ENCODE measurements at places on chromosomes 12 and 14.

DNA sequence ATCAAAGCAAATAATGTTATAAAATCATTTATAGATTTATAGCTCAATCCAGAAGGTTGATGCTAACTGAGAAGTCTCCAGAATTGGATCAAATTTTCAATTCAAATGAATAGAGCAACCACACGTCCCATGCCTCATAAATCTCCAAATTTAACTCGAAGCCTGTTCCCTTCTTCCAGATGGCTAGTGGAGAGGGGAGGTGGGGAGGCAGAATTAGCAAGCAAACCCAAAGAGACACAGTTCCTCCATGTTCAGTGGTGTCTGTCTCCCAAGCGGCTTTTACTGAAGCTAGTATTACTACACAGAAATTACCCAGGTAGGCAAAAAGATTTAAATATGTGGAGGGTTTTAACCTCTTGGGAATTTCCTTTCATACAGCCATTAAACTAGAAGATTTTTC lies 65.8 kb downstream of the DUSP6 start:
- no peak for DNase-seq

GRCh38 chr12:56836800-56837663 lies 73.9 kb downstream of the HSD17B6 start:
- peak; percentile 21 for DNase-seq

GRCh38 chr14:96307434-96307833 lies 51.4 kb downstream of the BDKRB1 start:
- no peak for DNase-seq

- peak; percentile 82 for DNase-seq
Observed at GRCh38 chr12:1083889-1084262, 92.9 kb downstream of the ERC1 start.

DNA sequence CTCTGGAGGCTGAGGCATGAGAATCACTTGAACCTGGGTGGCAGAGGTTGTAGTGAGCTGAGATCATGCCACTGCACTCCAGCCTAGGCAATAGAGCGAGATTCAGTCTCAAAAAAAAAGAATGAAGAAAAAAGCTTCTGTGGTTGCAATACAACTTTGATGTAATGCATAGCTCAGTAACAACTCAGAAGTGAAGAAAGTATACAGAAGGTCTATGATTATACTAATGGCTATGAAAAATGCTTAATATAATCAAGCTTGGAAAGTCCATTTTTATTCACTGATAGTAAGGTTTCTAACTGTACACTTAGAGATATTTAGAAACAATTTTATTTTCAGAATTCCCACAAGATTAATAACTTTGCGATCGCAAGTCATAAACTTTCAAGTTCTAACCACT lies 88.2 kb upstream of the FRMD6 start:
- no peak for DNase-seq

GRCh38 chr14:65187421-65188049 lies 85.2 kb upstream of the MAX start:
- no peak for DNase-seq

GRCh38 chr14:58832095-58832521 lies 194.3 kb downstream of the DACT1 start:
- no peak for DNase-seq

GRCh38 chr14:93970585-93970964 lies 5.8 kb downstream of the ASB2 start:
- DNase-seq, result peak; percentile 68

- no peak for DNase-seq
Observed at GRCh38 chr14:74241652-74242017, 2.4 kb downstream of the VSX2 start.

DNA sequence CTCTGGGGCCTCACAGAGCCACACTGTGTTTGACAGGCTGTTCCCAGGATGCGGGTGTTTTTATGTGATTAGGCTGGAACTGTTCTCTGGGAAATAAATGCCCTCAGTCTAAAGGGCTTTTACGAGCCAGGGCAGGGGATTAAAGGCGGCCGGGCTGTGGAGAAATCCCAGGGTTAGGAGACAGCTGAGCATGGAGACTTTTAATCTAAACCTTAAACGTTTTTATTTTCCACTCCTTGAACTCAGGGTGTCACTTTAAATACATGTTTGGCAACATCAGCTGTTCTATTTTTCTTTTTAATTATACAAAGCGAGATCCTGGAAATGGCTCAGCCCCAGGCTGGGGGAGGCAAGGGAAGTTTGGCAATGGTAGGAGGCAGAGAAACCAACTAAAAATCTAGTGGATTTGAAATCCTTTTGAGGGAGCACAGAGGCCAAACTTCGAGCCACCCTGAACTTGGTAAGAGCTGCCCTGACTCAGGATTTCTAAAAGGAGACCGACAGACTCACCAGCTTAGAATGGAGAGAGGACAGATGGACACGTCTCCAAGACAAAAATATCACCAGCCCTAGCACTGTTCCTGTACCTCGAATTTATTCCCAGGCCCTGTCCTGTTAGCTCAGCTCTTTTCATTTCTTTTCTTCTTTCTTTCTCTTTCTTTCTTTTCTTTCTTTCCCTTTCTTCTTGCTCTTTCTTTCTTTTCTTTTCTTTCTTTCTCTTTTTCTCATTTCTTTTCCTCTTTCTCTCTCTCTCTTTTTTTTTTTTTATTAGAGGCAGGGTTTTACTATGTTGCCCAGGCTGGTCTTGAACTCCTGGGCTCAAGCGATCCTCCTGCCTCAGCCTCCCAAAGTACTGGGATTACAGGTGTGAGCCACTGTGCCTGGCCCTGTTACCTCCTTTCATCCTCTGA lies 15.8 kb upstream of the ORAI1 start:
- DNase-seq, result no peak

- DNase-seq, result peak; percentile 23
Observed at GRCh38 chr12:67517181-67517887, 131.2 kb upstream of the DYRK2 start.

GRCh38 chr14:56799343-56799645 lies 11.0 kb downstream of the OTX2 start:
- no peak for DNase-seq

DNA sequence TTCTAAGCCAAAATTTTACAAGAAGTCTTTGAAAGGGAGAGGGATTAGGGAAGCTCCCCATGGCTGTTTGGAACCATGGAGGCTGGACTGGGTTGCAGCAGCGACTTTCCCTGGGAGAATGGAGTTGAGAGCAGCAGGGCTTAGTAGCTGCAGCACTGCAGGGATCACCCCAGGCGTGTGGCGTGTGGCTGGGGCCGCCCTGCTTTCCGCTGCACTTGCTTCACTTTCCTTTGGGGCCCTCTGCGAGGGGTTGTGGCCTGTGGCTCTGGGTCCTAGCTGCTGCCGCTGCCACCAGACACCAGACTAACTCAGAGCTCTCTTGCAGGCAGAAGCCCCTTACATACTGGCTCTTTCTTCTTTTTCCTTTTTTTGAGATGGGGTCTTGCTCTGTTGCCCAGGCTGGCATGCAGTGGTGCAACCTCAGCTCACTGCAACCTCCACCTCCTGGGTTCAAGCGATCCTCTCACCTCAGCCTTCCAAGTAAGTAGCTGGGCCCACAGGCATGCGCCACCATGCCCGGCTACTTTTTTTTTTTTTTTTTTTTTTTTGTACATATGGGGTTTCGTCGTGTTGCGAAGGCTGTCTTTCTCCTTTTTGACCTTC lies 25.4 kb downstream of the CCDC62 start:
- DNase-seq, result peak; percentile 32

DNA sequence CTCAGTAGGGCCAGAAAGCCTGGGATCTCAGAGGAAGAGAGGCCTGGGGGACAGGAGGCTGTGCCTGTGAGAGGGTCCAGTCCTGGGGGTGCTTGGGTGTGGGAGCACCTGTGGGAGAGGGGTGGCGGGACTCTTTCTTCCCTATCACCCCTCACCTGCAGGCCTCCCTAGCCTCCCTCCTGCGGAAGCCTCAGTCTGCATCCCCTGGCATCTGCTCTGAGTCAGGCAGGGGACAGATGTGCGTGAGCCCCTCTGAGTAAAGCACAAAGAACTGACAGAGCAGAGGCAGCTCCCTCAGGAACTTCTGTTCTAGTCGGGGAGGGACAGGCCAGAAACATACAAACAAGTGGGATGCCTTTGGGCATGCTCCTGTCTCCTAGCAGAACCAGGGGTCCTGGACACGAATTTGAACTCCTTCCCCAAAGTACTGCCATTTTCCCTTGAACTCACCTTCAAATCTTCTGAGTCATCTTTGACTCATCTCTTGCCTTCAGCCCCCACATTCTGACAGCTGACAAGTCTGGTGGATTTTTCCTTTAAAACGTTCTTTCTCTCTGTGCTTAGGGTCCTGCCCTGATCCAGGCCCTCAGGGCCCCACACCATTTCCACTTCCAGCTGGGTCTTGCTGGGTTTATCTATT lies 8.5 kb upstream of the HSP90AA1 start:
- DNase-seq, result peak; percentile 6

DNA sequence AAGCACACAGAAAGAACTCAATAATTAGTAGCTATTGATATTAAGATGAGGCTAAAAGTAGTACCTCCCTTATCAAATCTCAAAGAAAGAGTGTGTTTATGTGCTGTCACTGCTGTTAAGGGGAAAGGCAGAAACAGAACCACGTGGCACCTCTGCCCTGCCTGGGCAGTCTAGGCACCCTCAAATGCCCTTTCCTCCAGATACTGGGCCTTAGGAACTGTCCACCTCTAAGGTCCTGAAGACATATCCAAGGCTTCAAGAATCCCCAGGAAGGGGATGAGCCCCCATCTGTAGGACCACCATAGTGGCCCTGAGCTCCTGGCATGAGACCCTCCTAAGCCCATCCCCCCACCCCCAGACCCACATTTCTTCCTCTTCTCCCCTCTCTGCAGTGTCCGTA lies 29.1 kb downstream of the NGB start:
- DNase-seq, result peak; percentile 20

DNA sequence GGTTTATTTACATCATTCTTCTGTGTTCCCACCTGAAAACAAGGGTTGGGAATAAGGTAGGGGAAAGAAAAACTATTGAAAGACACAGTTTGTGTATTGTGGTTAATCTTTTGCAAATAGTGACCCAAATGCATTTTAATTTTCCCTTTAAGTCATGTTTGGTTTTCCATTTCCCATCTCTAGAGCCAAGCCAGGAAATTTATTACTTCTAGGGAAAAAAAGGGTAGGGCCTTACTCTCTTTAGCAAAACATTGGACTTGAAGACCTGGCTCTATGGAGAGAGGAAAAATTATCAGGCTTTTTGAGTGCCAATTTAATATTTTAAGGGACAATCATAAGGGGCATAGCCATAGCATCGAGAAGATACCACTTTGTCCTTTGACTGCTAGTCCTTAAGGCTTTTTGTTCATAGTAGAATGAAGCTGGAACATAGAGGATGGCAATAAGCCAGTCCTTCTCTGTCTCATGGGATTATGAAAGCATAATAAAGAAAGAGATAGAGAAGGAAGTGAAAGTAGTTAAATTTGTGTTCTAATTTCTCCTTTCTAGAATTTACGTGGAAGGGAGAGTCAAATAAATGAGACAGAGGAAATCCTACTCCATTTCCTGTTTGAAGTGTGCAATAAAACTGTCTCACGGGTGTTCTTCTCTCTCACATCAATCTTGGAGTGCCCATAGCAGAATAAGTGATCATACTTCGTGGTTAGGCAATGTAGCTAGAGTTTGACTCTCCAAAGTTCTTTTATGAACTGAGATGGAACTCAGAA lies 50.9 kb upstream of the PPFIA2 start:
- peak; percentile 1 for DNase-seq

DNA sequence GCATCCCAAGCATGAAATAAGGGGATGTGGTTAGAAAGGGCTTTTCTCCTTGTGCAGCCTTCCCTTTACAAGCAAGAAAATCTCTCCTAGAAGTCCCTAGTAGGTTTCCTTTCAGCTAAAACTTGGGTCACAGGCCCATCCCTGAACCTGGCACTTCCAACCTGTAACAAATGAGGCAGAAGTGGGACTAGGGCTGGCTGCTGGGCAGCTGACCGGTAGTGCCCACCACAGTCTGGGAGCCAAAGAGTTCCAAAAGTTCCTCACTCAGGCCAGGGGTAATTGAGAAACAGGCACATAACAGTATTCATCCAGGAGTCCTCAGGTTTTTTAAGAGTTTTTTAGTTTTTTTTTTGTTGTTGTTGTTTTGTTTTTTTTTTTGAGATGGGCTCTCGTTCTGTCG lies 23.8 kb downstream of the MANSC1 start:
- DNase-seq, result no peak

- DNase-seq, result no peak
Observed at GRCh38 chr12:105820429-105821125, 318.2 kb downstream of the NUAK1 start.

- DNase-seq, result no peak
Observed at GRCh38 chr12:106602076-106602475, 19.3 kb downstream of the RFX4 start.

- DNase-seq, result peak; percentile 59
Observed at GRCh38 chr14:76955575-76956315, 72.8 kb downstream of the IRF2BPL start.

DNA sequence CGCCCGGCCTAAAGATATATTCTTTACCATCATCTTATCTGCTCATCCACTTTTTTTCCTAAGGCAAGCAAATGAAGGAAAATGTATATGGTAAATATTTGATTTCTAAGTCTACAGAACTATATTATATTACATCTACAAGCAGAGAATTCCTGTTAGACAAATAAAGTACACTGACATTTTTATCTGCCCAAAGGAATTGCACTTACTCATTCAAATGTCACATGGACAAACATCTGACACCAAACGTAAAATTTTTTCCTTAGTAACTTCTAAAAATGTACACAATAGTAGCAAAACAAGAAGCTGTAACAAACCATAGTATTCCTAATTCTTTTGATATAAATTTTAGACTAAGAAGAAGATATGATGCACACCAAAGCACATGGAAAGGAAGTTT lies 51.0 kb downstream of the SPPL3 start:
- no peak for DNase-seq

DNA sequence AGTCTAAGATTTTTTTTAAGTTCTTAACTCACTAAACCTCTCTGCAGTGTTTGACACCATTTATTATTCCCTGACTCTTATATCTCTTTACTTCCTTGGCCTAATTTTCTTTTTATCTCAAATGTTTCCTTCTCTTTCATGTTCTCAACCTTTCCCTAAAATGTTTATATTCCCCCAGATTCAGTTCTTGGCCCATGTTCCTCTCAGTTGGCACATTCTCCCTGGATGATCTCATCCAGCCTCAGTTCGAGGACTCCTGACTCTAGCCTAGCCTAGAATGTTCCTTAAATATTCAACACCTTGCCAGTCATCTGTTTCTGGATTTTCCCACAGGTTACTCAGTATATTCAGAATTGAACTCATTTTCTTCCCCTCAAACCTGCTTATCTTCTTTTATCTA lies 81.3 kb downstream of the SCN8A start:
- DNase-seq, result no peak

DNA sequence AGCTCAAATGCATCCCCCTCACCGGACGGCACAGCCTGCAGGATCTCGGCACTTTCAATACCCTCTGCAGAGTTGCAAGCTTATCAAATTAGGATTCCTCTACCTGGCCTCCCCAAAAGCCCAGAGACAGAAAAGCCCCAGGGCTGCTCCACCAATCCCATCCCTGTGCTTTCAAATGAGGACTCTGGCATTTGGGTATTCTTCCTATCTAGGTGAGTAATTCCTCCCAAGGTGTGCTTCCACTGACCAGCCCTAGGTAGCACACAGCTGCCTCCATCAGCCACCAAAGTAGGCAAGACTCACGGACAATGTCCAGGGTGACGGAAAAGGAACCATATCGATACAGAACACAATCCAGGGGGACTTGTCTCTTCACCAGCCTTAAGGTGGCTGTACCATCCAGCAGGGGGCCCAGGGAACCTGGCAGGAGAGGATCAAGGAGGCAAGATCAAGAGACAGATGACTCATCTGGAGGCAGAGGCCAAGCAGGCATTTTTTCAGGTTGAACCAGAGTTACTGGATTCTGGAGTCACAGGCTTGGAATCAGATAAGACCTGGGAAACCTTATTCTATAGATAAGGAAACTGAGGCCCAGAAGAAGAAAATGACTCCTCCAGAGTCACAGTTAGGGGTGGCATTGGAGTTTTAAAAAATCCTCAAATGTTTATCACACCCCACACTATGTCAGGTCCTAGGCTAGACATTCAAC lies 9.9 kb downstream of the PMEL start:
- DNase-seq, result peak; percentile 78

Measured in hematopoietic multipotent progenitor cell treated with erythropoietin and hydrocortisone succinate and interleukin-3 and kit ligand, for 6 days (in vitro differentiated cells).